Activated T-helper 17 cell treated with anti-CD3 and anti-CD28 coated beads, Interleukin-2, amount 50 U/mL, for 72 hours (primary cell): ENCODE measurements at places on chromosomes 6 and 20.
A peak's percentile ranks its signal among the peaks of the same experiment; 100 is the strongest.

GRCh38 chr20:25064561-25065071, 6.7 kb upstream of the ACSS1 start:
- ATAC-seq = no peak

- ATAC-seq = no peak
Measured at GRCh38 chr20:62644802-62645496, 2.6 kb downstream of the SLCO4A1 start.

GRCh38 chr6:133779916-133780695, 108.8 kb upstream of the TCF21 start:
- no peak for ATAC-seq

GRCh38 chr6:38487423-38487822, 152.3 kb downstream of the BTBD9 start:
- ATAC-seq = no peak

DNA sequence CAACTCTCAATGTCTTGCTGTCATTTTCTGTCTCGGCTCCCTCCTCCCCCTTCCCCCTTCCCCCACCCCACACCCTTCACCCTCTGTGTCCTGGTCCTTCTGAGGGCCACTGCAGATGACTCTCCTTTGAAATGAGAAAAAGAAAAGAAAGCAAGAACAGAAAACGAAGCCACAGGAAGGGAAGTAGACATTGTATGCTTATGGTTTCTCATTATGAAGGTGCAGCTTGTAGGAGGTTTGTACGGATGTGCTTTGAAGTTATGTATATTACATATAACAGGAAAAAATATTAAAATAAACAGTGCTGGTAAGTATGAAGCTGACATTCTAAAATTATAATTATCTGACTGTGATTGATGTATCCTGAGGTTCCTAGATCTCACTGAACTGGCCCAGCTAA, 6.3 kb upstream of the AAR2 start:
- peak; percentile 47 for ATAC-seq

DNA sequence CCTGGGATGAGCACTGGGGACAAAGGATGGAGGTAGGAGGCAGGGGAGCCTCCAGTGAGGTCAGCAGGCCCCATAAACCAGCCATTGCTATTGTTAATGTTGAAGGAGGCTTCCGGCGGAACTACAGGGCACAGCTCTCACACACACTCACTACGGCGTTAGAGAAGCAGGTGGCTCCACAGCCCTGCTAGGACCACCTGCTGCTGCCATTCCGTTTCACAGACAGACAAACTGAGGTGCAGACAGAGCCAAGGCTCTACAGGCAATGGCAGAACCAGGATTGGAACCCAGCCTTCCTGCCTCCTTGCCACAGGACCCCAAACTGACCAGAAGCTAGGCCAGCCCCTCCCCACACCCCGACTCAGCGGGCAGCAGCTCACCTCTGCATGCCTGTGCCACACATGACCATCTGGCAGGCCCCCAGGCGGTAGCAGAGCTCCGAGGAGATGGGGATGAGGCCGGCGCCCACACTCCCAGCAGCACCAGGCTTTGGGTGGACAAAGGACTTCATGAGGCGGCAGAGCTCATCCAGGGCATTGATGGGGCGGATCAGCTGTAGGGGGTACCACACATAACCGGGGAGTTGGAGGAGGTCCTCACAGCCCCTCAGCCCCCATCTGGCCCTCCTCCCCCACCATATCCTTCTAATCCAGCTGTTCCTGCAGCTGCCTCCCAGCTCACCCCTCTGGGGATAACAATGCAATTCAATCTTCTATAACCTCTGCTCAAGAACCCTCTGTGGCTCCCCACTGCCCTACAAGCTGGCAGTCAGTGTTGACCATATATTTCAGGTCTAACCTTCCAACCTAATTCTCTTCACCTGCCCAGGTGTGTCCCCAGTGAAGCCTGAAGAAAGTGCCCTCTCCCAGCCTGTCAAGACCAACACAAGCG, 198.5 kb downstream of the PREX1 start:
- ATAC-seq = no peak

DNA sequence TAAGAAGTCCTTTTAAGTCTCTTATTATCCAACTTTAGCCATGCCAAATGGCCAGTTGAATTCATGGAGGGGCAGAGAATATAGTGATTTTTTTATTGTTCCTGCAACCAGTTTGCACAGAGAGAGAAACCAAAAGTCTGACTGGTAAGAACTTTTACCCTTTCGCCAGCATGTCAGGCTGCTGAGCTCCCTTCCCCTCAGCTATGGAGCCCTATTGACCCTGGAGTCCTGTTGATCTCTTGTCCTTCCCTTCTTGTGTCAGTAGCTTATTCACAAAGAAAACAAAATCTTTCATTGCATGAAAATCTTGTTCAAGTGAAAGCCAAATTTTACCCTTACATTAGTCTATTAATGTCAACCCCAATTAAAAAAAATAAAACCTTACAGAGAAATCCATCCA, 1.5 kb upstream of the SLC22A1 start:
- no peak for ATAC-seq

GRCh38 chr20:26208296-26209091, 511.8 kb upstream of the ZNF337 start:
- peak; percentile 61 for ATAC-seq

DNA sequence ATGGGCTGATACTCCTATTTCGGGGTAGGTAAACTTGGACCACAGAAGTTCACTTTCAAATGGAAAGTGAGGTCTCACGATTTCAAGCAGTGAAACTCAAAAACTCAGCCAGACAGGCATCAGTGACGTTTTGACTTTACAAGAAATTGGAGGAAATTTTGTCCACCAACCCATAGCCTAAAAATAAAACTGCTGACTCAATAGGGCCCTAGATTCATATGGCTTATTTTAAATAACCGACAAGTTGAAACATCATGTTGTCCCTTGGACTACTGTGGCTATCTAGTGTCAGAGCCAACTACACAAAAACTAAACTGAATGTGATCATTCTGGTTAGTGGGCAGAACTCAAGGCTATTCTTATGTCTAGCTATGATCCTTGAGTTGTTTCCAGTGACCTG, 486.3 kb downstream of the GRIK2 start:
- no peak for ATAC-seq

DNA sequence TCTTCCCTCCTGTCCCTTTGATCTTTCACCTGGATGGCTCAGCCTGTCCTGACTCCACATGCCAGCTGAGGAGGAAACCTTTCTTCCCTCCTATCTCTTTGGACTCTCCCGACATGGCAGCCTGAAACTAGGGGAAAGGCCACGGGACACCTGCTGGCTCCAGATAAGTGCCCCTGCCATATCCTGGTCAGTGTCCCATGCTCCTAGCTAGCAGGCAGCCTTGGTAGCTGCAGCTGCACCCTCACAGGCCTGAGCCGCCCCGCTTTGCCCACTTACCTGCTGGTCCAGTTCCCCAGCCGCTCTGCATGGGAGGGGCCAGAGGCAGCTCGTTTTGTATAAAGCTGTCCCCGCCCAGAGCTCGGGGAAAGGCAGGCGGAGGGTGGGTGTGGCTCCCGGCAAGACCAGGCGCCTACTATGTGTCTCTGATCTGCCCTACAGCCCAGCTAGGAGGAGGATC, 7.4 kb upstream of the SLC52A3 start:
- no peak for ATAC-seq

DNA sequence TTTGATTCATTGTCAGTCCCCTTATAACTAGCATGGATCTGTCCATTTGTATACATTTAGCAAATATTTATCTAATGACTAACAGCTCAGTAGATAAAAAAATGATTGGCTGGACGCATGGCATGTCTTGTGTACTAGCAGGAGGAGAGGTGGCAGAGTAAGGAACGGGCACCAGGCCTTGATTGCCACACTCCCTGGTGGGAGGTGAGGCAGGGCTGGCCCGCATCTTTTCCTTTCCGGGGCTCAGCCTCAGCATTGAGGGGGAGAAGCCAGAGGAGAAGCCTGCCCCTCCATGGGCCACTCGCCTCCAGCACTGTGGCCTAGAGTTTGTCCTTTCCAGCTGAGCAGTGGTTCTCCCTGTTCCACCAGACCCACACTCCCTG, 84.9 kb upstream of the TMEM181 start:
- ATAC-seq = no peak

DNA sequence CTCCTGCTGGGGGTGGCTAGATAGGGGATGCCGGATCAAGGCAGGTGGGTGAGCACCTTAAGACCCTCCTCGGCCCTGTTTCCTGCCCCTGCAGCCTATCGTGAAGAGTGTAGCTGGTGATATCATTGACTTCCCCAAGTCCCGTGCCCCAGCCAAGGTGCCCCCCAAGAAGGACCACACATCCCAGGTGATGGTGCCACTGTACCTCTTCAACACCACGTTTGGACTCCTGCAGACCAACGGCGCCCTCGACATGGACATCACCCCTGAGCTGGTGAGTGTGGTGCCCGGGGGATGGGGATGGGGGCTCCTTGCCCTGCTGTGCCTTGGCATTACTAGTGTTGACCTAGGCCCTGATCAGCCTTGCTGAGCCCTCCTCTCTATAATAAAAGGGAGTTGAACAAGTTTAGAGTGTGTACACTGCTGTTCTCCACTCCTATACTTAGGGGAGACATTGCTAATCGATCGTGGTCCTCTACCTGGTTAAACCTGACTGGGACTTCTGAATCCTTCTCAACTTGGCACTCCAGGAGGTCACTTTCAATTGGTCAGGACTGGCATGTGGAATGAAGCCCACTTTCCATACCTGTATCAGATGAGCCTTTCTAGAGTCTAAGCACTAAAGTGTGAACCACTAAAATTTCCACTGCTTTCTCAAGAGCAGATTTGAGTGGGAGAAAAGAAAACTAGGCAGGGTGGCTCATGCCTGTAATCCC, 11.0 kb downstream of the BPIFB3 start:
- ATAC-seq = no peak

DNA sequence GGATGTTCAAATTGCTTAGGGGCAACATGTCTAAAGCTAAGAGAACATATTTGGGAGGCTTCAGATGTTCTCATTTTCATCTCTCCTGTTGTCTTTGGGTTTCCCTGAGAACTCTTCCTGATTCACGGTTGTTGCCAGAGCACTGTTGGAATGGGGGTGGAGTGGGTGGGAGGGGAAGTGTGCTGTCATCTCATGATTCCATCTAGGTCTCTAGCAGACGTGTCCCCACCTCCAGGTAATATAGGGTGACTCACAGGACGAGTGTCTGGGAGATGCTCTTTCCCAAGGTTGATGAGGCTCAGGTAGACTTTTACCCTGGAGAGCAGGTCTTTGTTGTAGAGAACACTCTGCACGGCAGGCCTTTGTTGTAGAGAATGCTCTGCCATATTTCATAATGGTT, 636.9 kb downstream of the QKI start:
- ATAC-seq = no peak

DNA sequence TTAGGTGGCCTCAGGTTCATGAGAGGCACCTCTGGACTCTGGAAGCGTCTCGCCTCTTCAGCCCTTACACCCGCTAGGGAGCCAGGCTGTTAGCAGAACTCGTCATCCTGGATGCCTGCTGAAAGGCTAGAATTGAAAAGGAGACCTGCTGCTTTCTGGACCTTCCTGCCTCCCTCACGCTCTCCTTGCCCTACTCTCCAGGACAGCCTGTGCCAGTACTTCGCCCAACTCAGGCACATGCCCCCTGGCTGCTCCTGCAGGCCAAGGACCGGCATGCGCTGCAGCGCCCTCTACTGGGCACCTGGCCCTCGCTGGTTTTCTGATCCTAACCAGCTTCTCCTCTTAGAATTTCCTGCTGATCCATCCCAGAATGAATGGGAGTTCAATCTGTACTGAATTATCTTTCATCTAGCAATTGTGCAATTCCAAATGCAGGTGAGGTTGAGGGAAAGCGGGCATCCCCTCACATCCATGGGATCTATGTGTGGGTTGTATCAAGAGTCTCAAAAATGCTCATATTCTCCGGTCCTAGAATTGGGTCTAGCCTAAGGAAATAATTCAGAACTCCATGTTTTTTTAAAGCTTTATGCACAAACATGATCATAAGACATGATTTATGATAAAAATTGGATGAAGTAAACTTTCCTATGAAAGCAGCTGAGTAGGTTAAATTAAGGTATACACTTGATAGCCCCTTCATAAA, 78.0 kb downstream of the PTPN1 start:
- peak; percentile 68 for ATAC-seq

GRCh38 chr20:49340161-49340966, 62.5 kb upstream of the ZNFX1 start:
- ATAC-seq = no peak

DNA sequence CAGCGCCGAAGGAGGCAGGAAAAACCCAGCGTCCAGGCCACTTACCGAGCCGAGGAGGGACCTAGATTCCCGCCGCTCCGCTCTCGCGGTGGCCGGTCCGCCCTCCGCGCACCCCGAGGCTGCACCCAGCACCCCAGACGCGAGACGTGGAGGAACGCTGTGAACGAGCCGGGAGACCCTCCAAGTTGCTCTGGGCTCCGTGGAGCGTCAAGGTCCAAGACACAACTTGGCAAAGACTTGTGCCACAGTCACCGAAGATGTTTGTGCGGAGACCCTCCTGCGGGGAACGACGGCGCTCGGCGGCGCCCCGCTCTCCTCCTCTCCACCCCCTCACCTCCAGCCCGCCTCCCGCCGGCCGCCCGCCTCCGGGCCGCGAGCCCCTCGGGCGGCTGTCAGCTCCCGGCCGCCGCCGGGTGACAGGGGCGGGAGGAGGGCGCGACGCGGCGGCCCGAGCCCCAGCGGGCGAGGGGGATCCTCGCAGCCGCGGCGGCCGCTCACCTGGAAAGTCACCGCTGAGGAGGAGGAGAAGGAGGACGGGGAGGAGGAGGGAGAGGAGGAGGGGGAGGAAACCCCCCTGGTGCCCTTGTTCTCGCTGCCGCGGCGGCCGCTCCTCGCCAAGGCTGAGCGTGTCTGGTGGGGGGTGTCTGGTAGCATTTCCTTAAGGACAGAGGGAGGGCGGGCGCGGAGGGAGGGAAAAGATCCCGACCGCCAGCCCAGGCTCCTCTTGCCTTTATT, 637 bp upstream of the HIVEP2 start:
- ATAC-seq = peak; percentile 5
